ENCODE measurements at places on chromosomes 1 and 21.

GRCh38 chr21:14615359-14615974 is 69.4 kb upstream of the SAMSN1 start:
- DNase-seq = no peak

- DNase-seq = peak; percentile 92
Measured at GRCh38 chr1:33181921-33182341, at the start of gene TRIM62. Gene TRIM62, minus strand, starts transcription at chr1:33182043. Its CDS starts 611 bp downstream, at chr1:33181432.

DNA sequence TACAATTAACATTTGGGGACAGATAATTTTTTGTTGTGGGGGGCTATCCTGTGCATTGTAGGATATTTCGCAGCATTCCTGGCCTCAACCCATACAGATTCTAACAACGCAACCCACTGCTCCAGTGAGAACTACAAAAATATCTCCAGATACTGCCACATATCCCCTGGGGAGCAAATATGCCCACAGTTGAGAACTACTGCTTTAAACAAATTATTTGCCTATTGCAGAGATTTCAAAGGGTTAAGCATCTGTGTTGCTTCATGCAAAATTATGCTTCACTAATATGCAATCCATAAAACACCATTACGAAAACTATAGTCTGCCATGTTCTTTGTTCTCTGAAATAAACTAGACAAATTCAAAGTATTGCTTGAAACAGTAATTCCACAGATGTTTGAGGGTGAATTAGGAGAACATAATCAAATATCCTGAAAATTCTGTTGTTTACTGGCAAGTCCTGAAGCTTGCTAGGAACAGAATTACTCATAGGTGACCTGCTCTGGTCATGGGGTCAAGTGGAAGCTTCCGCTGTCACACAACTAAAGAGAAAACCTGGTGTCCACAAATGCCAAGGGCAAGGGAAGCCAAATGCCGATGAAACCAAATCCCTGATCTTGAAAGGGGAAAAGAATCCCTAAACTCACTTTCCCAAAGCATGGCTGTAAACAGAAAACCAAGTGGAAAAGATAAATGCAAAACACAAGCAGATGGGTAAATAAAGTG is 149.4 kb downstream of the RERE start:
- DNase-seq = no peak

DNA sequence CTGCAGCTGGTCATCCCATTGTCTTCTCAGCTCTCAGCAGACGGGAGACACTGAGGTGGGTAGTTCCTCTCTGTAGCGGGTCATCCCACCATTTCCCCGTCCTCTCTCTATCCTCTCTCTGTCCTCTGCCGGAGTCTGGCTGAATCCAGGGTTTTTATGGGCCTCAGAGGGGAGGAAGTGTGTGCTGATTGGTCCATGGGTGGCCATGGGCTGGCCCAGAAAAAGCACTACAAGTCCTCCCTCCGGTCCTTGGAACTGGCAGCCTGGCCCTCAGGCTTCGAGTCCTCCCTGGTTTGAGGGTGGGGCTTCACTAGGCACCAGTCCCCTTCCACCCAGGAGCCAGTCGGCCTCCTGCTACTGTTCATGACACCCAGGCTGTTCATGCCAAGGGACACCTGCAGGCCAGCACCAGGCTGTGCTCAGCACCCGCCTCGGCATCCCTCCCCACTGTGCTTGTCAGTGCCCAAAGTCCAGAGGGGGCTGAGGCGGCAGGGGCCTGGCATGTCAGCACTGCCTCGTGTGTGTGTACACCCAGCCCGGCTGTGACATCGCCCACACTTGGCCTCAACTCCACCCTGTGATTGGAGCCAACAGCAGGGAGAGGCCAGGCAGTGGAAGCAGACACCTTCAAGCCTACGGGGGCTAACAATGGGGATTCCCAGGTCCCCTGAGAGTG is 23.0 kb upstream of the LRRC8C start:
- no peak for DNase-seq

GRCh38 chr1:42733415-42734200 is 6.4 kb downstream of the CLDN19 start:
- DNase-seq = no peak

- DNase-seq = no peak
Measured at GRCh38 chr1:10495475-10495817, 20.7 kb downstream of the PEX14 start.

GRCh38 chr1:113545210-113545609 is 154.9 kb downstream of the MAGI3 start:
- DNase-seq = no peak

DNA sequence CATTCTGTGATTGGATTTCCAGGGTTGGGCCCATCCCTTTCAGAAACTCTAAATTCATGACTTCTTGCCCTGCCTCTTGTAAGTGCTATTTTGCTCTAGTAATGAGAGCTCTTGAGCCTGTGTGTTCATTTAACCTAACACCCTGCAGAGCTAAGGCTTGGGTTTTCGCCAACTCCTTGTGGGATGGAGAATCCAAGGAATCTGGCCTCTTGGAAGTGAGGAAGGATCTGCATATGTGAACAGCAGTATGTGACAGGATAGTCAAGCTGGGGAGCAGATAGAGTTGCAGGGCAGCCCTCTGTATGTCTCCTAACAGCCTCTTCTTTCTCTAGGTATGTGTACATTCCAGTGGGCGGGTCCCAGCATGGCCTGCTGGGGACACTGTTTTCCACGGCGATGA is 258.9 kb downstream of the HHAT start:
- DNase-seq = no peak

- peak; percentile 83 for DNase-seq
Measured at GRCh38 chr1:85132078-85132720, 68.6 kb downstream of the SYDE2 start.

DNA sequence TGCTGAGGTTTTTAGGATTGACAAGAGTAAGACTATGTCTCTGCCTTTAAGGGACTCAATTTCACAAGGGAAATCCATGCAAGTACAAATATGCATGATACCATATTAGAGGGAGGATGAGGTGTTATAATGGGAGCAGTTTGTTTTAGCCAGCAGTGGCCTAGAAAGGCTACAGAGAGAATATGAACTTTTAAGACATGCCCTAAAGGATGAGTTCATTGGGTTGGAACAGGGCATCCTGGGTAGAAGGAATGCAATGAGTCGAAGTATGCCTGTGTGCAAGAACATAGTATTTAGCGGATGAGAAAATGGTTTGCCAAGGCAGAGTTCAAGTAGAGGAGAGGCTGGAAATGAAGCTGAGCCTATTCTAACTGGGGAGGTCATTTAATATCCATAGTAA is 32.6 kb upstream of the LEPR start:
- DNase-seq = no peak

- no peak for DNase-seq
Measured at GRCh38 chr1:10686404-10687040, 109.9 kb downstream of the CASZ1 start.

GRCh38 chr1:11797525-11798216 is 8.1 kb downstream of the MTHFR start:
- DNase-seq = no peak

DNA sequence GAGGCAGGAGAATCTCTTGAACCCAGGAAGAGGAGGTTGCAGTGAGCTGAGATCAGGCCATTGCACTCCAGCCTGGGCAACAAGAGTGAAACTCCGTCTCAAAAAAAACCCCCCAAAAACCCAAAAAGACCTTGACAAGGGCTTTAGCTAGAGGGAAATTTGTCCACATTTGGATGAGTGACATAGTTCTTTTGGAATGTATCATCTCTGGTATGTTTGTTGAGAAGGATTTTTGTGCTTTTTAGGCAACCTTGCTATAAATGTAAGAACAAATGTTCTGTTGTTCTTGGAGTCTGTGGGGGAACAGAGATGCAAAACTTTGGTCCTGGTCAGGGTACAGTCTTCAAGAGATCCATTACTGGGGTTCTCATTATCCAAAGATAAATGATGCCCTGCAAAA is 28.9 kb downstream of the INAVA start:
- no peak for DNase-seq

DNA sequence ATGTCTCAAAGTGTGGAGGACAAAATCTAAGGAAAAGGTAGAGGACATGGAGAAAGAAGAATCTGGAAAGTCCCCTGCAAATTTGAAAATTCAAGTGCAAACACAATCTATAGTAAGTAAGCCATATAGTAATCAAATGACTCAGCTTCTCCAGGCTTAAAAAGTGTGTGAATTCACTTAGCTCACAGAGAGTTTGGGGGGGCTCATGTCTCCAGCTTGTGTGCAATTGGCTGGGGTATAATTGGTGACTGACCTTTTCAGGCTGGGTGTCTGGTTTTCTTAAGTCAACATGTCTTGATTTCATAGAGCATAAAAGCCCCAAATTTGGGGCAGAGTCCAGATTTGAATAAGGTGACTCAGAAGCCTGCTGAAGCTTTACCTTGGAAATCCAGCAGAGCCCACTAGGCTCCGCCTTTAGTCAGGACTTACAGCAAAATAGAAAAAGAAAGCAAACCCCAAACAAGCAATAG is 8.6 kb downstream of the CLDN14 start:
- DNase-seq = no peak

GRCh38 chr1:48878191-48878940 is 101.7 kb upstream of the BEND5 start:
- DNase-seq = peak; percentile 0

DNA sequence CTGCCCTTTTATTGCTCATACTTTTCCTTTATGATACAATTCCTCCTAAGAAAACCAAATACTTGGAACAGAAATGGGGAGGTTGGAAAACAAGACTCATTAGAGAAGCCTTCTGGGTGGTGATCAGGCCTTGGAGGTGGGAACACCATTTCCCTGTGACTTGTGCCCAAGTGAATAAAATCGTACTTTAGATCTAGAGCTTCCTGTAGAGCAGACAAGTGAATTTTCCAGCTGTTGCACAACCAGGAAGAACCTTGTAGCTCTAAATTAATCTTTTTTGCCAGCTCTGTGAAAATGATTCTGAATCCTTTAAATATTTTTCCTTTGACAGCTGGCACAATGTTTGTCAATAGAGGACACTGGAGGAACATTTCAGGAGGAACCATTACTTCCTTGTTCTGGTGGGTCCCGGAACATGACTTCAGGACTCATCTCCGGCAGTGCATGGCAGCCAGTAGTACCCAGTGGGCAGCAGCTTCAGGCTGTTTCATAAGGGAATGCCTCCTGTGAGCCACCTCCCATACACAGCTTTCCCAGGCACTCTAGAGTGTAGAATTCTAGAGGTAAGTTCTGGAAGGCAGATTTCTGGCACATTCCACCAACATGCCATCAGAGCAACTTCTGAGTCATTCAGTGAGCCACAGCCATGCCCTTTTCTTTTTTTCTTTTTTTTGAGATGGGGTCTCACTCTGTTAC is 5.5 kb upstream of the SNAPIN start:
- DNase-seq = peak; percentile 67

- DNase-seq = peak; percentile 92
Measured at GRCh38 chr1:150141452-150141851, 8.3 kb upstream of the PLEKHO1 start.

GRCh38 chr21:14554948-14555347 is 8.8 kb upstream of the SAMSN1 start:
- DNase-seq = peak; percentile 37

DNA sequence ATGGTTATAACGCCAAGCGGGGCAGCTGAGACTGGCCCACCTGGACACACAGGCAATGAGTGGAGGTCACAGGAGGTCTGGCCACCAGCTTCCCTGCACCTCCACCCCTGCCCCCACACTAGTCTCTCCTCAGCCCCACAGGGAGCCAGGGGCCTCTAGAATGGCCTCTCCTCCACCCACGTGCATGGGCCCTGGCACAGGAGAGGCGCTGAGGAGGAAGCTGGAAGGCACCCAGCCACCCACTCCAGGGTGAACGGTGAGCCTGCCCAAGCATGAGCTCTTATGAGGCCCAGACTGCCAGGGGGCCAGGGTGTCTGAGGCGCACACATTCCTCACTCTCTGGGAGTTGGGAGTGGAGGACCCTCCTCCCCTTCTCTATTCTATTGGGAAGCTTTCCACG is 22.2 kb downstream of the LRP8 start:
- DNase-seq = no peak

DNA sequence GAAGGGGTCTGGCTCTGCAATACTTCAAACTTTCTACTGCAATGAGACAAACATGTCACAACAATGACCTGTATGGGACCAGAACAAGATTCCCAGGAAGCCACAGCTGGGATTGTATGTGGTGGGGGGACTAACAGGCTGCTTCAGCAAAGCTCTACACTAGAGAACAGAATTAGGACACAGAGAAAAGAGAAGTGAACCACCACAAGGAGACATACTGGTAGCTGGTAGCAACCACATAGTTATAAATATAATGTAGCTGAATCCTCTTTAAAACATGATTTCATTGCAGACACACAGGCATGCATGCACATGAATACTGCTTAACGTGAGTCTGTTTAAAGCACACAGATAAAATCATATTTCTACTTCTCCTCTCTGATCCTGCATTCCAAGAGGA is 3.5 kb upstream of the ILDR2 start:
- DNase-seq = no peak

DNA sequence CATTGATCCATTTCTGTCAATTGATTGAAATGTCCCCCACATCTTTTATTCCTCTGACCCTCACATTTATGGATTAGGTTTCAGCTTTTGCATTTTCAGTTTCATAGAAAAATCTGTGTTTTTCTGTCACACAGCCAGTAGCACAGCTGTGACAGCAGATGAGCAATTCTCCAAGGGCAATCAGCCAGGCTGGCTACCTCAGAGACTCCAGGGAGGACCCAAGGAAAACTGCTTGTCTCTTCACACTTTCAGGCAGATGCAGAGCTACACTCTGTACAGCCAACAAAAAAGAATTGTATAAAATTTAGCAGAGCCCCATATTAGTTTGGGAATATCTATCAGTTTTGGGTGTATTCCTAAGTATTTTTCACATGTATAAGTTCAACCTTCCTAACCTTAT is 257.2 kb downstream of the LRRC7 start:
- no peak for DNase-seq

GRCh38 chr21:29638761-29639327 is 301.0 kb downstream of the GRIK1 start:
- peak; percentile 74 for DNase-seq

All from inflammatory macrophage treated with lipopolysaccharide for 4 hours (primary cell).